Naive thymus-derived CD4-positive, alpha-beta T cell (primary cell): ENCODE measurements at places on chromosomes 2 and 18.

DNA sequence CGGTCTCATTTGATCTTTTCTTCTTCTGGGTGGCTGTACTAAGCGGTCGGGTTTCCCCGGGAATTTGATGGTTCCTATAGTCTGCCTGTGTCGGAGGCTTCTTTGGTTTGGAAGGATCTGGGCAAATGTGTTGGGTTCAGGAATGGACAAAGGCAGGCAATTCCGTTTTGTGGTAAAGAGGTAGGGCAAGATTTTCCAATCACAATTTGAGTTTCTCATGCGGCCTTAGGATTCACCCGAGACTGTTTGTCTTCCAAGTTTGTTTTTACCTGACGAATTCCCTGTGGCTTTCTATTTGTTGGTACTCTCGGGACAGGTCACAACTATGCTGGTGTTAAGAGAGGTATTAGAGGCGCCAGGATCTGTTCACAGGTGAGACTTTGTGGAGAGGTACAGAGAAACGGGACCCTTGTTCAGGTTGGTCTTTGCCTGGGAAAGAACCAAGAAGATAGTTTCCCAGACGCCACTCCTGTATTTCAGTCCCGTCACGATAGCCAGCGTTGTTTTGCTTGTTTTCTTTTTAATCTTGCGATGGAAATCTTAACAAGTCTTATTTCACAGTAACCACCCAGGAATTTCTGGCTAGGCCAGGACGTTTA is 3.0 kb downstream of the SP5 start:
- no peak for DNase-seq

DNA sequence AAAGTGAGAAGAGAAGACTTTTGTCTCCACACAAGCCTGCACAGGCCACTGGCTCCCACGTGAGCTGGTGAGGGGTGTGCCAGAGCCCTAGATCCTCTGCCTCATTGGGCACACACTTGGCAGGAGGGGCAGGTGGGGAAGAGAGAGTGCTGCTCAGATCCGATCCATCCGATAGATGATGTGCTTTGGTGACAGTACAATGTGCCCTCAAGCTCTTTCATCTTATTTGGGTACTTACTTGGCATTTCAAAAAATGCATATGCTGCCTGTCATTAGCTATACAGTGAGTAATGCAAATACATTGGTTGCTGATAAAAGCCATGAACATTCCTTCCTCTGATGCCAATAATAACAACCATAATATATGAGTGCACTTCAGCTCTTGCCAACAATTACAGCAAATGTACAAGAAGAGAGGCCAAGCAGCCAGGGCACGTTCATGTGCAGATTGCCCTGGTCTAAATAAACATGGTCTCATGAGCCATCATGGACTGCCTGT is 255.3 kb downstream of the VAPA start:
- no peak for DNase-seq

DNA sequence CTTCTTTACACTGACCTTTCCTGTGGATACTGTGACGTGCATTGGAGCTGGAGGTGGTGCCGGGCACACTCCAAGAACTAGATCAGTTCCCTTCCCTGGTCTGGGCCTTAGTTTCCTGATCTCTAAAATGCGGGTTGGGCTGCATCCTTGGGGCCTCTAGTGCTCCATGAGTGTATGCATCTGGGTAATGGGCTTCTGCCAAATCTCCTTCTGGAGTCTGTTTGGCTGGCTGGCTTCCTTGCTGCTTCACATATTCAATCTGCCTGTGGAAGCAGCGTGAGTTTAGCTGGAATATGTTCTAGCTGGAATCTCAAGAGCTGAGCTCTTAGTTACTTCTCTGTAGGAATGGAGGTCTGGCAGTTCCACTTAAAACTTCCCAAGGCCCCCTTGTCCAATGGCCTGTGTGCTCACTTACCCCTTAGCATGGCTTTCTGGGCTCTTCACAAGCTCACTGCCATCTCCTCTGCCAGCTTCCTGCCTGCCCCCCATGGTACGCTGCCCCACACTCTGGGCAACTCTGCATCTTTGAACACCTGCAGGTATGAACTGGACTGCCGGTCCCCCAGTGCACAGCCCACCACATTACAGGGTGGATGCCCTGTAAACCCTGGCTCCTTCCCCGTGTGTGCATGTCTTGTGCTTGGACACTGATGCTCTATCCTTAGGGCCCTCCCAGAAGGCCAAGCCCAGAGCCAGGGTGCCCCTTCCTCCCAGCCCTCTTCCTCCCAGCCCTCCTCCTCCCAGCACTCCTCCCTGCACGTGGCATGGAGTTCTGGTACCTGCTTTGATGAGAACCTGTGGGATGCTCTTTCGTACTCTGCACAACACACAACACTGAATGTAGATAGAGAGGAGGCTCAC is 103.6 kb upstream of the SMAD2 start:
- no peak for DNase-seq

DNA sequence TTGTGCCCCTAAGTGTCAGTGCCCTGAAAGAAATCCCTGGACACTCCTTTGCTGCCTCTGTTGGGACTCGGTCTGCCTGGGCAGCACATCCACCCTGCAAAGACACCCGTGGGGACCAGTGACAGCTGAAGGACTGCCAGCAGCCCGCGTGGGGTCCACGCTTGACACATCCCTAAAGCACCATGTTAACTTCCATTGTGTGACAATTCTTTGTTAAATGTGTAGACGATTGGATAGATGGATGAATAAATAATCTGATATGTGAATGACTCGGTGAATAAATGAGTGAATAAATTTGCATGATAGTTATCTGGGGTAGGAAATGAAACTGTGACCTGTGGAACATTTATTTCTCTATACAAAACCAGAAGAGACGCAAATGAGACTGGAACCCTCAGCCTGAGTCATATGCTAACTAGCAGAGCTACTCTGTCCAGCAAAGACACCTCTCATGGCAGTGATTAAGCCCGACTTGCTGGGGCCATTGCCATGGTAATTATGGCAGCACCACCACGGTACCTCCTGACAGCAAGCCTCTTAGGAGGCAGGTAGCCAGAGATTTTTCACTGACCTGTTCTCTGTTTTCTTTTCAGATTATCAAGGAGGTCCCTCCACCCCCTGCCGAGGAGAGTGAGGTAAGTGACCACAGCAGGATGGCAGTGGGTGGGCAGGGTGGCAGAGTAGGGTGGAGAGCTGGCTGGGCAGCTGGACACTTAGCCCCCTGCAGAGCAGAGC is 156.8 kb downstream of the ANTXR1 start:
- DNase-seq = no peak

DNA sequence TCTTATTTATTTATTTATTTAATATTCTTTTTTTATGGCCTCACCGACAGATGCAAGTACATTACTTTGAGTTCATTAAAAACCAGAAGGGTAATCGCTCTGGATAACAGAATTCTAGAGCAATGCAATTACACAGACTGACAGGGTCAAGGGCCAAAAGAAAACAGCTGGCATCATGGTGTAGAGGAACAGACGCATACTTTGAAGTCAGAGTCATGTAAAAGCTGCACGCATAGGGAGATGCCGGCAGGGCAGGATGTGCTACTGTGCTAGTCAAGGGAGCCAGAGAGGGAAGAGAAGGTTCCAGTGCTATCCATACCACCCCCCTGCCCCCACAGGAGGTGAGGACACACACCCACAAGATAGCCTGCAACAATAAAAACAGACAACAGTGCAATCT is 115.2 kb upstream of the TFCP2L1 start:
- DNase-seq = no peak

DNA sequence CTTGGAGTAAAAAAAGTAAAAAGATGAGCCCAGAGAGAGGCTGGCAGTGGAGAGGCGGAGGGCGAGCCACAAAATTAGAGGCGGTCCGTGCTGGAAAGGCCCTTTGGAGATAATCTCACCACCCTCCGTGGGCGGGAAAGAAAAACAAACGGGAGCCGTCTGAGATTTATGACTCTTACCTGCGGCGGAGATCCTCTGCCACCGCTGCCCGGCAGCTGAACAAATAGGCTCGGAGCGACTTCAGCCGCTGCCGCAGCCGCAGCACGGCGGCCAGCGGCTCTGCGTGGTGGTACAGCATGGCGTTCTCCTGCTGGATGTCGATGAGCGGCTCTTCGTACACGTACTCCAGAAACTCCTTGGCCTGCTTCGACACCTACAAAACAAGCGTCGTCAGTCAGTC is 94.6 kb downstream of the PLEKHM3 start:
- DNase-seq = no peak

GRCh38 chr2:153808679-153809078 is 63.0 kb upstream of the GALNT13 start:
- no peak for DNase-seq

GRCh38 chr2:23366720-23367119 is 18.3 kb upstream of the KLHL29 start:
- peak; percentile 8 for DNase-seq

DNA sequence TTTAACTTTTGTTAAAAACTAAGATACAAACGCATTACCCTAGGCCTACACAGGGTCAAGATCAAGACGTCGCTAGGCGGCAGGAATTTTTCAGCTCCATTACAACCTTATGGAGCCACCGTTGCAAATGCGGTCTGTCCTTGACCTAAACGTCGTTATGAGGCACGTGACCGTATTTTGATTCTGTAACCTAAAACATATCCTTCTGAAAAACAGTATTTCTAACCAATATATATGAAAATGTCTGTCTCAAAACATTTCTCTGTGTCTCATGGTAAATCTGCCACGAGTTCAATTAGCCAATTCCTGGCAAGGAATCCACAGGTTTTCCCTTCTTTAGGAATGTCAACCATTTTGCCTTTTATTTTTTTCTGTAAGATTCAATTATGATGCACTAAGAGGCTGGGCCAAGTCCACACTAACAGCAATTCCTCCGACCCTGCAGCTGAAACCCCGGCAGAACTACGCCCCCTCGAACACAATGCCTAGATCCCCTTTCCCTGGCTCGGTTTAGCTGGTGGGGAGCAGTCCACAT is 1.7 kb downstream of the RTN4 start:
- no peak for DNase-seq

DNA sequence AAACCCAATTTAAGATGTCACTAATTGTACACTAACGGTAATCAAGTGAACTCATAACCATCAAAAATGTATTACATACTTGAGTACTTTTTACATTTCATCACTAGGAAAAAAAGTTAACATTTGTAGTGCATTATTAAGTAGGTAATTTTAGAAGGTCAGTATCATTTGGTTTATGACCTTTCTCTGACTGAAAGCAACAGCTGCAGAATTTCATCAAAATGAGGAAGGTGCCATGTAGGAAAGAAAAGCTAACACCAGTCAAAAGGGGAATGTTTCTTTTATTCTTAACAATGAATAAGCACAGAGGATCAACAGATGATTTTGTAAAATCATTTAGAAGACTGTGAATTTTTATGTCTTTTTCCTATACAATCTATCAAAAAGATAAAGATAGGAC is 79.0 kb downstream of the PIGN start:
- no peak for DNase-seq

- DNase-seq = no peak
Measured at GRCh38 chr2:127086990-127087790, 19.8 kb downstream of the BIN1 start.

- no peak for DNase-seq
Measured at GRCh38 chr2:47737-48136, 1.4 kb upstream of the FAM110C start.

GRCh38 chr2:221563270-221563985 is 8.7 kb downstream of the EPHA4 start:
- no peak for DNase-seq

GRCh38 chr2:224248944-224249371 is 152.9 kb downstream of the FAM124B start:
- no peak for DNase-seq

- no peak for DNase-seq
Measured at GRCh38 chr2:171230176-171230575, 69.5 kb upstream of the TLK1 start.

GRCh38 chr18:446941-447560 is 53.5 kb downstream of the COLEC12 start:
- no peak for DNase-seq
